Omental fat pad (tissue), 4 donors: ENCODE measurements at places on chromosomes 7 and 10.

- no peak for DNase-seq
These were observed 11.2 kb downstream of the ZFYVE27 start for GRCh38 chr10:97748116-97748515.

DNA sequence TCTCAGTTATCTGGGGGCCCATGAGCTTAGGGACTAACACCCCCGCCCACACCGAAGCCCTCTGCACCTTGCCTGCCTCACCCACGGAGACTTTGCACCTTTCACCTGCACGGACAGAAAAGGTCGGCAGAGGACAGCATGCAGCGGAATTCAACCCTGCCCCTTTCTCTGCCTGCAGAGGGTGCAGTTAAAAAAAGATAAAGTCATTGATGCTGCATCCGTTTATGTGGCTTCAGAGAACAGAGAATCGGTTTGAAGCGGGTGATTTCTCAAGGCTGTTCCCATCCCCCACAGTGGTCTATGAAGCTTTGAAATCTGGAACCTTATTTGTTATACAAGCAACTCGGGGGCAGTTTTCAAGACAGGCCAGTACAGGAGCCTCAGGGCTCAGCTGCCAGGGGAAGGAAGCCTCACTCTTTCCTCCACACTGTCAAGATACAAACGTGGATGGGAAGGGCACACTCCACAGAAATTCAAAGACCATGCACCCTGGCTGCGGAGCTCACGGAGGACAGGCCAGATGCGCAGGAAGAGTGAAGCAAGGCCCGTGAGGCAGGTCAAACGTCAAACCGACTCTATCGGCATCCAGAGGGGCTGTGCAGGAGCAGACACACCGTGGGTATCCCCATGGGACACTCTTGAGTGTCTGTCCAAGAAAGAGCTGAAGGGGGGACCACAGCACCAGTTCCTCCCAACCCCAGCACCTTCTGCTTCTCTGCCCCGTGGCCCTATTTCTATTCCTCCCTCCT is 66.3 kb downstream of the INSIG1 start:
- DNase-seq, result no peak

DNA sequence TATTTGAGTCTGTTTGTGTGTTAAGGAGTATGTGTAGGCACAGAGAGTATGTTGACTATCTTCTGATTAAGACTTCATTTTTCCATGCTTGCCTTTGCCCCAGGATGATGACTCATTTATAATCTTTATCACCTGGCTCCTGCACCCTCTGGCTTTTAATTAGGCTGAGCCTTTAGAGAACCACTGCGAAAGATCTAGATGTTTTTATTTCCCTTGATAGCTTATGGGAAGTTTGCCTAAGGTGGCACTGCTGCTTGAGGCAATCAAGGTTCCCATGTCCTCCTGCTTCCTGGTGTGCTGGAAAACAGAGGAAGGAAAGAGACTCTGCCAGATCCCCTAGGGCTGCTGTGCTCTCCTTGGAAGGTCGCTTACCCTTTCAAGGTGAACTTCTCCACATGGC is 114.6 kb downstream of the ARL4A start:
- DNase-seq, result no peak

GRCh38 chr10:68561865-68562649 is 1.9 kb downstream of the TET1 start:
- DNase-seq, result no peak

DNA sequence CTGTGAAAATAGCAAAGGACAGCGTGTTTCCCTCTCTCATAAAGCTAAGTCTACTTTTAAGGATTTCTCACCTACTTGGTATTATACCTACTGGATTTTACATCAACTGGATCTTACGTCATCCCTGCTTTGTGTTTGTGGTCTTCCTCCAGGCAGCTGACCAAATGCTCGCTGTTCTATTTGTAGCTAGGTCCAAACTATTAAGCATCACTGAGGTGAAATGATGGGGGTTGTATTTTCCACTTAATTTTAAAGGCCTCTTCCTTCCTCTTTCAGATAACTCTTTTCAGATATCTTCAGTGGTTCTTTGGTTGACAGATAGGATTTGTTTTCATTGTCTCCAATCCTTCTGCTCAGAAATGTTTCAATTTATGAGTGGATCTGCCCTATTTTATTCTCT is 169.7 kb downstream of the RNLS start:
- no peak for DNase-seq

GRCh38 chr7:139855498-139856270 is 26.6 kb downstream of the TBXAS1 start:
- no peak for DNase-seq

DNA sequence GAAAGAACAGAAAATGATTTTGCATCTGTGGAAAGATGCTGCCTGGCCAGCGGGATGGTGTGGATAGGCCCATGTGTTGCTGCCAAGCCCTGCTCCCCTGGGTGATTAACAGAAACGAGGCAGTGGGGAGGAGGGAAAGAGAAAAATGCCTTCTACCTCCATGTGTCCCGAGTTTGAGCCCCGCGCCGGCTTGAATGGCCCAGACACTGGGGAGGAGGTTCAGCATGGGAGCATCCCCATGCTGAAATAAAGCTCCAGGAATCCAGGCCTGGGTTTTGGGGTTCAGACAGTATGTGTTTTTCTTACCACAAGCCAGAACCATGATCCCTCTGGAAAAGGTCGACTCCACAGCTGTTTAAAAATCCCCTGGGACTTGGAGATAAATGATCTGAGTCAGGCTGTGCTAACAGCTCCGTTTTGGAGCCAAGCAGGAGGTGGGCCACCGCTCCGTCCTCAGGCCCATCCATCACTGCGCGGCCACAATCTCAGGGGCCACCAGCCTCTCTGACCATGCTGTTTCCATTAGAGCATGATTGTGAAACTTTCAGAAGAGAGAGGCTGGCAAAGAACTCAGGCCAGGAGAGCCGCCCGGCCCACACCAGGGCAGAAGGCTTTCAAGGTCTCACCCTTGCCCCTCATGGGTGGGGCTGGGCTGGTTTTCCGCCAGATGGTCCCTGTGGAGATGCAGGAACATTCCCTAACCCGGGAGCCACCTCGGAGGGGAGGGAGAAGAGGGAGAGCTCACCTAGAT is 299.7 kb downstream of the ZEB1 start:
- no peak for DNase-seq

DNA sequence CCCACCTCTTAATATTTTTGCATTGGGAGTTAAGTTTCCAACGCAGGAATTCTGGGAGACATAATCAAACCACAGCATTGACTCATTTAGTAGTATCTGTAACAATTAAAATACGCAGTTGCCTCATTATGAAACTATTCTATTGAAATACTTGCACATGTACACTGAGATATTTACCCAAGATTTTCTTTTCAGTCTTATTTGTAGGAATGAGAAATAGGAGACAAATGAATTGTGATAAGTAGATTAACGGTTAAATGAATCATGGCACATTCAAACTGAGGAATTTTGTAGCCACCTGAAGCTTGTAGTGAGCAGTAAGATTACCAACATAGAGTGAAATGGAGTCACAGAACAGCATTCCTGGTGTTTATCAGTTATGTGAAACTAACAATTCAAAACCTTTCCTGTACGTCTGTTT is 18.1 kb downstream of the RP9 start:
- DNase-seq, result no peak

GRCh38 chr10:4804465-4804864 is 21.5 kb upstream of the AKR1E2 start:
- no peak for DNase-seq

- no peak for DNase-seq
These were observed 1.2 kb downstream of the BRI3 start for GRCh38 chr7:98282703-98283102.

DNA sequence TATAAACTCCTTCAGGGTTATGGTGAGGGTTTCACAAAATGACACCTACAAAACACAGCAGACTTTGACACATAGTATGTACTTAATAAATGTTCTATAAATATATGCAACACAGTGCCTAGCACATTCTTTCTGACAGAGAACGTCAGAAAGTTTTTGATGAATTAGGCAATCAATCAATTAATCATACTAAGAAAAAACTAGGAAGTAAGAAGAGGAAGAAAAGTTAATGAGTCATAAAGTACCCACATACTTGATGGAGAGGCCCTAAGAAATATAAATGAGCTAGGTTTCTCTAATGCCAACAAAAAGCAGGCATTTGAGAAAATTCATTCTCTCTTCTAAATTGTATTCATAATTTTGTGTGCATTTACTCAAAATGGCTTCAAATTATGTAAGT is 192.7 kb upstream of the VWC2 start:
- DNase-seq, result no peak

GRCh38 chr7:159088016-159088865 is 56.4 kb downstream of the VIPR2 start:
- no peak for DNase-seq

DNA sequence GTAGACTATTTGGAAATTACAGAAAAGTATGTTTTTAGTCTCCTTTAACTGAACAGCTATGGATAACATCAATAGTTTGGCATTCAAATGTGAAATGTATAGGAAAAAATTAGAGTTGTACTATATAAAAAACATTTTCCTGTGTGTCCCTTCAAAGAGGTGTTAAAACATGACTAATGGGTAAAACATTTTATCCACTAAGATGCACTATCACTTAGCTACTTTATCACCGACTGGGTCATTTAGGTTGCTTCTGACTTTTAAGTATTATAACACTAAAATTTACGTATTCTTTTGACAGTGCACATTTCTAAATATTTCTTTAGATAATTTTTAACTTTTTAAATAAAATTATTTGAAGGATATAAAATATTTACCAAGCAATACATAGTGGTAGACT is 77.6 kb downstream of the UBE2H start:
- DNase-seq, result no peak

DNA sequence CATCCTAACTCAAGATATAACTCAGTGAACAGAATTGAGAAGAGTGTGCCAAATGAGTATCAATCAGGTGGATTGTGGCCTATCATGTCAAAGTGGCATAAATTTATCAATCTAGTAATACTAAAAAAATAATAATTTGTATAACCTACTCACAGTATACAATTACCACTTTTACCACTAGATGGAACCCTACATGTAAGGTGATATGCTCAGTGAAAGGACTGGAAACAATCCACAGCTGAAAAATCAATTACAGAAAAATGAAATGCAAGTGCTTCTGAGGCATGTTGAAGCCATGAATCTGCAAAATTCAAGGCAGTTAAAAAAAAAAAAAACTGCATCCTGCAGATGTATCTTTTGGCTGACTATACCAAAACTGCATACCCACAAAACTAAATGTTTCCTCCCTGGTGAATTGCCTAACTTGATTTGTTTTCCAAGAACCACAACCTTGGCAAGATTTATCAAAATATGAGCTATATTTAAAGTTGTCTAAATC is 13.9 kb downstream of the ARHGAP19 start:
- DNase-seq, result no peak

DNA sequence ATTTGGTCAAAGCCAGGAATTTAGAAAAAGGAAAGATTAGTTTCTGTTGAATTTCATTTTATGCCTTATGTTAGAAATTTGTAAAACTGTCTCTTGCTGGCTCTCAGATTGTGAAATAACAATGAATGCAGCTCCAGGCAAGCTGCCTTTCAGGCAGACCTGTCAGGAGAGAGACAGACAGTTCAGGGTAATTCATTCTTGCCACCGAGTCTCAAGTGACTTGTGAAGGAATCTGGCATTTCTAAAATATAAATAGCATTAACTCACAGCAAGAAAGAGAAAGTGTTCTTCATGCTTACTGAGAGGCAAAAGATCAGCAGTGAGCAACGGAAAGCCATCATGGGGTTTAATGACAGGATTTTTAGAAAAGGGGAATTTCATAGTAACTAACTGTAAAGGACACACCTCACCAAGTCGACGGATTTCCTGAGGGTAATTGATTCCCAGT is 442.3 kb upstream of the AKR1E2 start:
- DNase-seq, result no peak

- DNase-seq, result no peak
These were observed 62.2 kb downstream of the NEURL1 start for GRCh38 chr10:103555712-103556111.

- DNase-seq, result no peak
These were observed 24.6 kb downstream of the TBXAS1 start for GRCh38 chr7:139853506-139854123.

DNA sequence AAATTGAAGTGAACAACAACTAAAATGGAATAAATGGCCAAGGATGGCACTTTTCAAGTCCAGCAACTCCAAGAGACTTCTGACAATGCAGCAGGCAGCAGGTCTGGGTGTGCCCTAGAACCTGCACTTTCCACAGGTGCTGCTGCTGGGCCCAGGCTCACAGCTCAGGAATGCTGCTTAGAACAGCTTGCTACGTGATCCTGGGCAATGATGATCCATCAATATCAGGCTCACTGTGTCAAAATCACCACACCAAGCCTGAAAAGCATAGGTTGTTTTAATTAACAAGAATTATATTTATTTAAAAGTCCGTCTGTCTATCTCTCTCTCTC is 148.4 kb downstream of the TNS3 start:
- DNase-seq, result no peak

GRCh38 chr10:1029838-1030237 is 4.2 kb upstream of the IDI2 start:
- DNase-seq, result no peak

DNA sequence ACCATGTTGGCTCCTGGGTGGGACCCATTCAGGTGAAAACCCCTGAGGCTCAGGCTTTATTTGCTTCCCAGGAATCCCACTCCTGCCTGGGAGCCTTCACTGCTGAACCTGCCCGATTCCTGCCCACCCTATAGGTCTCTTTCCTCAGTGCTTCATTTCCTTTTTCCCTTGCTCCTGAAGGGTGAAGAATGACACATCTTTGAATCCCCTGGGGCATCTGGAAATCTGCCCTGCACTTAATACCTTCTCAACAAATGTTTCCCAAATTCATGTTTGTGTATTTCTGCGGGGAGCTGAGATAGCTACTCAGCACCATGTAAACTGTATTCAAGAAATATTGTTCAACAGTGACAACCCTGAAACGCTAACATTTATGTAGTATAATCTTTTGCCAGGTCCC is 10.3 kb upstream of the PCBD1 start:
- no peak for DNase-seq

- DNase-seq, result no peak
These were observed 617.9 kb upstream of the GRM3 start for GRCh38 chr7:86025807-86026206.

GRCh38 chr10:11564741-11565140 is 46.7 kb downstream of the USP6NL start:
- DNase-seq, result no peak

DNA sequence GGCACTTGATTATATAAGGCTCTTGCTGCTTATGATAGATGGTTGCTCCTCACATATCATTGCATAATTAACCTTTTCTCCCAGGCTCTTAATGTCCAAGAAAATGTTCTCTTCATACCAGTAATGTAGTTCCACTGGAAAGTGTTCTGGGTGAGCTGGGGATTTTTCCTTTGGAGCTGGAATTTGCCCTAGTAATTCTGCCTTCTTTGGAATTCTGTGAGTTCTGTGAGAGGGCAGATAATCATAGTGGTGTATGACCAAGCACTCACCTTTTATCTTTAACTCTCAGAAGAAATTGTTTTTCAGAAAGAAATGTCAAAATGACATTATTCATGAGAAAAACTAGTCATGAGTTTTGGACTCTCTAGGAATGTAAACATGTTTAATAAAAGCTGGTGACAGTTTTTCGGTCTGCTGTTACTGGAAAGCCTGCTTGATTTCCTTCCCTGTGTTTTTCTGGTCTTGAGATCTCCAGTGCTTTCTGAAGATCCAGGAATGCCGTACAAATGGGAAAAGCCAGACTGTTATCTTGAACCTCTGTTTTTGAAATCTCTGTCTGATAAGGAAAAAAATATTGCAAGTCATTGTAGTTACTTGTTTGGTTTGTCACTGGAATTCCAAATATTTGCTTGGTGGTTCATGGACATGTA is 148.3 kb upstream of the PRPS1L1 start:
- DNase-seq, result no peak

GRCh38 chr10:124696446-124697392 is 47.5 kb downstream of the FAM53B start:
- no peak for DNase-seq
